ENCODE measurements at places on chromosomes 1 and 21.

GRCh38 chr1:171973421-171973820, 132.1 kb downstream of the DNM3 start:
- DNase-seq, result no peak

GRCh38 chr1:1305300-1306069, 2.2 kb downstream of the ACAP3 start:
- peak; percentile 87 for DNase-seq

DNA sequence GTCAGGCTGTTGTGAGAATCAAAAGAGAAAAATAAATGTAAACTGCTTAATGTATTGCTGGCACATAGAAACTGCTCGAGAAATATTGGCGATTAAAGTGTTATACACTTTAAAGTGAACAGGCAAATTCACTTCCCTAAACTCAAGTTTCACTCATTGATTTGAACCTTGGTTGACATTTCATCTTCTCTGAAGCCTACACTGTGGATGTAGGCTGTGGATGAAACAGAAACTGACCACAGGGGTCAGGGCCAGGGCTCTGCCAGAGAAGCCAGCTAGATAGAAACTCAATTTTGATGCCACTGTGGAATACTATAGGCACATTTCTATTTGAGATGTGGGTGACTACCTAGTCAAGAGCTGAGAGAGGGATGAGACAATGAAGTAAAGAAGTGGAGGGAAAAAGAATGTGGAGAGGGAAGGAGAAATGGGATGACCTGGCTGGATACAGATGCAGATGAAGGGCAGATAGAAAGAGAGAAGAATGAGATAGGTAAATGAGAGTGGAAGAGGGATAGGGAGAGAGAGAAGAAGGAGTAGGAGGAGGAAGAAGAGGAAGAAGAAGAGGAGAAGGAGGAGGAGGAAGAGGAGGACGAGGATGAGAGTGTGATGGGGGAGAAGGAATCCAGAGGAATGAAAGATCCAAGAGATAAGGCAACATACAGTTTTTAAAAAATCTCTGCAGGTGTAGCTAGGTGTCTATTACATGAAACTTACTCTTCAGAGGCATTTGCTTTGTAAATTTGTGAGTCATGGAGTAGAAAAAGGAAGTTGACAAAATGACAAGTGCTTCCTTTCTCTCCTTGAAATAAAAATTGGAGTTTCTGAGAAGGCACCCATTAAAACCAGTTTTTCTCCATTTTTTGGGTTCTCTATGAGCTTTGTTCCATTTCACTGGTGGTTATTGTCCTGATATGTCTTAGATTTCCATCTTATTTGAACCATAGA, 17.4 kb upstream of the CD1D start:
- no peak for DNase-seq

- peak; percentile 84 for DNase-seq
Measured at GRCh38 chr1:21963477-21964217, 13.2 kb upstream of the CELA3B start.

GRCh38 chr1:198939286-198939685, 300.4 kb downstream of the PTPRC start:
- DNase-seq, result no peak

GRCh38 chr1:76830373-76830772, 36.9 kb upstream of the ST6GALNAC5 start:
- no peak for DNase-seq
